Immature natural killer cell (primary cell): ENCODE measurements at places on chromosomes 4 and X. TPM values are rescaled to one million over a fixed set of nuclear protein-coding genes. Genes with fewer than 3 reads are reported as not detected.

DNA sequence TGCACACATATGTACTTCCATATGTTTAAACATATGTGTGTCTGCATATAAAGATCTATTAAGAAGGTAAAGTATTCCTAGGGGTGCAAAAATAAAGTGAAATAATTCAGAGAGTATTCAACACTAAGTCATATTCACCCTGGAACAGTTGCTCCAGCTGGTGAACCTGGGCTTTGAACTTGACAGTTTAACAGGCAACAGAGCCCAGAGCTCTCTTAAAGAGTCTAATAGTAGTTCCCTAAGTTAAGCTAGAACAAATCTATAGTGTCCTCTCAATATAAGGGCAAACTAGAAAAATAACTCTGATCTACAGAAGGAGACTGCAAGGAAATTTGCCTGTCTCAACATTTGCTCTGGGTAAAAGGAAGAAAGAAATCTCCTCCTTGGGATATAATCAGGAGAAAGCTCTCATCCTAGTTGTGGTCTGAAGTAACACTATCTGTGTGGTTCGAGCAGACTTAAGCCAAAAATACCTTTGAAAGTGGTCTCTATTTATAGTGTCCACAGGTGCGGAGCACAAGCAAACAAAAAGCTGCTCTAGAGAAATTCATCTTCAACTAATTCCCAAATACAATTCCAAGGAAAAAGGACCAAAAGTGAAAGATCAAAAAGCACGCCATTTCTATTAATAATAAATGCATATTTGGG is 29.9 kb downstream of the VEGFC start:
- no peak for DNase-seq

DNA sequence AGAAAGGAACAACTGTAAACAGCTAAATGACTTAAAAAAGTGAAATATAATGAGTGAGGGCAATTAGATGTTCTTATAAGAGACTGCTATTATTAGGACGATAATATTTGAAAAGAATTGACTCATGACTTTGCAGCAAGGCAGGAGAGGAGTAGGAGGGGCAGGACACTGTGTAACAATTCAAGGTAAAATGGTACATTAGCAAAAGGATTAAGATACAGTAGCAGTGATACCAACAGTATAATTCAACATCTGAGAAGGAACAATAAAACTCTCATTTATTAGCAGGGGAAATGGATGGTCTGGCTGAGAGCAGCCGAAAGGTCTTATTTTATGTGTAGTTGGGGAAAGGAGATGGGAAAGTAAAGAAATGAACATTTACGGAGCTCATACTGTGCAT is 315.5 kb upstream of the BOD1L1 start:
- no peak for DNase-seq

The GPR34 gene
- 2.9 TPM for polyA plus RNA-seq

- DNase-seq: no peak
Observed at GRCh38 chr4:157838366-157838765, 334.5 kb downstream of the GASK1B start.

- DNase-seq: no peak
Observed at GRCh38 chr4:162909952-162910351, 256.7 kb downstream of the NAF1 start.

The FRG2 gene
- polyA plus RNA-seq: not detected

GRCh38 chr4:24736066-24736465 is 59.3 kb upstream of the SOD3 start:
- DNase-seq: no peak

GRCh38 chr4:141349236-141349635 is 128.5 kb downstream of the ZNF330 start:
- no peak for DNase-seq

DNA sequence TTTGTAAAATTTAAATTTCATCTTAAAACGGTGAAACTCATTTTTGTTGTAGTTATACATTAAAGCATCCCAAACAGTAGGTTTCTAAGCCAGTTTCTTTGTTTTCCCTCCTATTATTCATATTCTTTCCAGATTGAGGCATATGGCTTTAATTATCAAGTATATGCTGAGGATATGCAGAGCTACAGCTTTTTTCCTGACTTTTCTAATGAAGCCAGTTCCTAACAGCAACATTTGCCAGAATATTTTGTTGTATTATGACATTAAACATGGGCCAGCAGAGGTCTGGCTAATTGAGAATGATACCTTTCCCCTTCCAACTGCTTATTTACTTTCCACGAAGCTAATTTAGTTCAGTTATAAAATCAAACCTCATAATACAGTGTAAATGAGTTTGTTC is 75.3 kb downstream of the SLIT2 start:
- DNase-seq: no peak

The SLC25A14 gene
- polyA plus RNA-seq: 6.6 TPM

GRCh38 chrX:15435836-15436619 is 51.8 kb upstream of the VEGFD start:
- no peak for DNase-seq

The OR13H1 gene
- not detected for polyA plus RNA-seq

The XAGE1A gene
- polyA plus RNA-seq: not detected

- DNase-seq: no peak
Observed at GRCh38 chrX:47560179-47560933, 649 bp upstream of the ARAF start.

GRCh38 chr4:71229477-71230270 is 109.1 kb upstream of the SLC4A4 start:
- DNase-seq: no peak

The SMR3B gene
- polyA plus RNA-seq: not detected

The CABS1 gene
- polyA plus RNA-seq: not detected

DNA sequence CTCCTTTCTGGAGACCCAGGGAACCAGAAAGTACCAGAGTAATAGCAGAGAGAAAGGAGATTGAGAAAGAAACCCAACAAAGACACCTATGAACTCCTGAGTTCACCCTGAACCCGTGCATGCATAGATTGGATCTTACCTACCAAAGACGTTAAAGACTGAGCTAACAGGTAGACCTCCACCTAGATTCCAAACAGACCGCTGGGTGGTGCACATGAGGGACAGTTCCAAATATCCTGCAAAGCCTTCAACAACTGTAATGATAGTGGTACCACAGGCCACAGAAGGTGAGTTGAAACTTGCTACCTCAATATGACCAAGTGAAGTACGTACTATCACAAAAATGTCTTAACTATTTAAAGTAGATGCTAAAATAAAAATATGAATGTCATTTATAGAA is 34.0 kb upstream of the NR0B1 start:
- no peak for DNase-seq

DNA sequence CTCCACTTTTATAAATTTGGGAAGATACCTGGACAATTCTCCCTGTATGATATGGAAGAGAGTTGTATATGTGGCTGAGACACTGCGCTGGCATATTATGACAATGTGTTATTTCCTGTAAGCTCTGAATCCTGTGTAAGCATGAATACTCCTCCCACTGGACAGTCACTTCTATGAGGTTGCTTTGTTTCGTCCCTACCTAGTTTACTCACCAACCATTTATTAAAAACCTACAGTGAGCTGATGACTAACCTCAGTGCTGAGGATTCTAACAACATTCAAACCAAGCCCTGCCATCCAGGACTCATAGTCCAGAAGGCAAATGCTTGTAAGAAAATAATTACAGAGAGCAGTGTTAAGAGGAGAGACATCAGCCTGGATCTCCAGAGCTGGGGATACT is 1632.9 kb upstream of the TENM3 start:
- no peak for DNase-seq

The SMIM10L2A gene
- not detected for polyA plus RNA-seq

The PDGFRA gene
- polyA plus RNA-seq: not detected

DNA sequence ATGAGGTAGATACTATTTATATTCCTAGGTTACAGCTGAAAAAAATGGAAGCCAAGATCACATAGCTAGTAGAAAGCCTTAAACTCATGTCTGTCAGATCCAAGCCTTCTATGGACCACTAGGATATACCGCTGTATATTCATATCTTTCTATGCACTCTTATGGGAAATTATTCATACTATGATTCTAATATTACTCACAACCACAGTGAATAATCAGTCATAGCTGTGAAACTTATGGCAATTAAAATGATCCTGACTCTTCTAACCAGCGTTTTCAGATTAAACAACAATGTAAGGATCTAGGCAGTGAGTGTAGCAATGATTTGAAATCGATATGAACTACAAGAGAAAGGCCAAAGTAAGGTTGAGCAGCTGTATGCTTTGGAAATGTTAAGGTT is 111.0 kb downstream of the RASGEF1B start:
- no peak for DNase-seq

DNA sequence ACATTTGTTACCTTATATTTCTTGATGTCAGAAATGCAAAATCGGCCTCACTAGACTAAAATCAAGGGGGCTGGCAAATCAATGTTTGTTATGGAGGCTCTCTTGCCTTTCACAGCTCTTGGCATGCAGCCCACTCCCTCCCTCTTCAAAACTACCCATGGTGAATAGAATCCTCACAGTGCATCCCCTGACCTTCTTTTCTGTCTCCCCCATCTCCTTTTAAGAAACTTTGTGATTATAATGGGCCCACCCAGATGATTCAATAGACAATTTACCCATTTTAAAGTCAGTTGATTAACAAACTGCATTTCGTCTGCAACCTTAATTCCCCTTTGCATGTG is 184.0 kb downstream of the PCDH7 start:
- DNase-seq: no peak

GRCh38 chr4:127251423-127251822 is 381.3 kb upstream of the INTU start:
- DNase-seq: no peak

The GCNA gene
- 1.3 TPM for polyA plus RNA-seq

The BGN gene
- polyA plus RNA-seq: not detected

DNA sequence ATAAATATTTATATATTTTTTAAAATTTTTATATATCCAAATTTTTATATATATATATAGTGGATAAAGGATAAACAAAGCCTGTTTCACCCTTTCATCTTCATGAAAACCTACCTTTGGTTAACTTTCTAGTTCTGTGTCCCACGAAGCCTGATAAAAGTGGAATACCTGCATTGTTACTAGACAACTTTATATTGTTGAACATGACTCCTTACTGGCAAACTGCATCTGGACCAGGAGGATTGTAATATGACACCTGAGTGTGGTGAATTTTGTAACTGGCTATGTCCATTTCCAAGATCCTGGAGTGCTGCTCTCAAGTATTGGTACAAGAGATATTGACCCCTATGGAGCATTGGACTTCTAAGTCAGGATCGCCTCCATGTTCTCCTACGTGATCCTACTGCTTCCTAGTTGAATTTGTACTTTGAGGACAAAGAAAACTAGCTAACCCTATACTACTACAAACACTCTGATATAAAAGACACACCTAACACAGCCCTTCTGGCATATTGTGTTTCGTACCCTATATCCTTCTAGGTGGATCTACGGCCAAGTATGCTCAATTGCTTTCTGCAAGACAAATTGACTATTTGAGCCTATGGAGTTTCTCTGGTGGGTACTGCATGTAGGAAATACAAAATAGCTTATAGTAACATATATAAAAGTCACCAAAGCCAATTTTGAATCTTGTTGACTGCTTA is 61.3 kb upstream of the PRRG1 start:
- no peak for DNase-seq

The AMTN gene
- polyA plus RNA-seq: not detected

The RAI2 gene
- polyA plus RNA-seq: not detected

- DNase-seq: no peak
Observed at GRCh38 chr4:140076307-140076706, 77.7 kb downstream of the MAML3 start.

- DNase-seq: no peak
Observed at GRCh38 chr4:143514169-143514495, 630 bp downstream of the SMARCA5 start.

The CSN1S1 gene
- polyA plus RNA-seq: 0.46 TPM

DNA sequence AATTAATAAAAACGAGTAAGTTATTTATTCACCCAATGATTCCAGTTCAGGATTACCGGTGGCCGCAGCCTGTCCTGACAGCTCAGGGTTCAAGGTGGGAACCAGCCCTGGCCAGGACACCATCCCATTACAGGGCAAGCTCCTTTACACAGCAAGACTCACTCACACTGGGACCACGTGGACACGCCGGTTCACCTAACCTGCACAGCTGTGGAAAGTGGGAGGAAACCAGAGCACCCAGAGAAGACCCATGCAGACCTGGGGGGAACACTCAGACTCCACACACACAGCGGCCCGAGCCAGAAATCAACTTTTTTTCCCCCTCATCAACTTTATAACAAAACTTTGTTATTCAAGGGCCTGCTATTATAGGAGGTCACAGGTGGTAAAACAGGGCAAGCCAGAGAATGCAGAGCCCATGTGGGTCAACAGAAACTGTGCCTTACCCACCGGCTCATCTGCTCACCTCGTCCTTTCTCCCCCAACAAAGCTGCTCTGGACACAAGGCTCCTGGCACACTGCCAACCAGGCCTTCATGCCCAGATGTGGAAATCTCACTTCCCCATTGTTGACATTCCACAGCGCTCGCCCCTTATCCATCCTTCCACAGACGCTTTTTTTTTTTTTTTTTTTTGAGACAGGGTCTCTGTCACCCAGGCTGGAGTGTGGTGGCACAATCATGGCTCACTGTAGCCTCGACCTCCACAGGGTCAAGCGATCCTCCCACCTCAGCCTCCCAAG is 8.0 kb upstream of the ODAPH start:
- DNase-seq: no peak

- no peak for DNase-seq
Observed at GRCh38 chrX:26788402-26788998, 572.5 kb downstream of the MAGEB5 start.
